M059J (cell line): ENCODE measurements at places on chromosomes 16 and 17. TPM values are rescaled to one million over a fixed set of nuclear protein-coding genes. Genes with fewer than 3 reads are reported as not detected.

- no peak for DNase-seq
Observed at GRCh38 chr17:65559461-65559803, 2.0 kb downstream of the AXIN2 start.

DNA sequence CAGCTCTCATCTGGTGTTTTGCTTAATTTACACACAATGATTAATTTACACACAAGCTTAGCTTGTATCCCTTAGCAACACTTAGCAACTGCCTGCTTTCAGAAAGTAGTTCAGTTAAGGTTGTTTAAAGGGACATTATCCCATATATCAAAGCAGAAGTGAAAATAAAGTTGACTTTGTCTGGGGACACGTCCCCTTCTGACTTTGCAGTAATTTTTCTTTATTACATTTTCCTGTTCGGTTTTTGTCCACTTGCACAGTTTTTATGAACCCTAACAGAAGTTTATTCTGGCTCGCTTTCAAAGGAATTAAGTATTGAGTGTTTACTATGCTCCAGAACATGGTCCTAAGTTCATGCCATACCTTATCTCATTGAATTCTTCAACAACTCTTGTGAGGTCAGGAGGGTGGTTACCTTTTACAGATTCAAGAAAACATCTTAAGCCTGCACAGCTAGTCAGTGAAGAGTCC lies 41.5 kb downstream of the ARHGAP44 start:
- DNase-seq: no peak

- DNase-seq: no peak
Observed at GRCh38 chr17:40602445-40603443, 37.5 kb upstream of the CCR7 start.

DNA sequence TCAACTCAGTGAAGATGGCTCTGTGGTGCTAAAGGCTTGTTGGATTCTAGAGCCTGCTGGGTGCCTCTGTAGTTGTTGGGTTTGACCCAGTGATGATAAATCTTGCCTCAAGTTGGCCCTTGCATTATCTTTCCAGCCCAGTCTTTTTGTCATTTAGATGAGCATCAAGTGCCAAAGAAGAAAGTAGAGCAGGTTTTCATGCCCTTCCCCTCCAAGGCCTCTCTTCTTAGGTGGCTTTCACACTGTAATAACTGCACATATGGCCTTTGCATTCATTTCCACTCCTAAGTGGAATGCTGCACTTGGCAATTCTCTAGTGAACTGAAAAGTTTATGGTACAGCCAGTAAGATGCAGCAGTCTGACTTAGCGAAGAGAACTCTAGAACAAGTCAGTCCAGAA lies 165.1 kb downstream of the PHKB start:
- DNase-seq: no peak

DNA sequence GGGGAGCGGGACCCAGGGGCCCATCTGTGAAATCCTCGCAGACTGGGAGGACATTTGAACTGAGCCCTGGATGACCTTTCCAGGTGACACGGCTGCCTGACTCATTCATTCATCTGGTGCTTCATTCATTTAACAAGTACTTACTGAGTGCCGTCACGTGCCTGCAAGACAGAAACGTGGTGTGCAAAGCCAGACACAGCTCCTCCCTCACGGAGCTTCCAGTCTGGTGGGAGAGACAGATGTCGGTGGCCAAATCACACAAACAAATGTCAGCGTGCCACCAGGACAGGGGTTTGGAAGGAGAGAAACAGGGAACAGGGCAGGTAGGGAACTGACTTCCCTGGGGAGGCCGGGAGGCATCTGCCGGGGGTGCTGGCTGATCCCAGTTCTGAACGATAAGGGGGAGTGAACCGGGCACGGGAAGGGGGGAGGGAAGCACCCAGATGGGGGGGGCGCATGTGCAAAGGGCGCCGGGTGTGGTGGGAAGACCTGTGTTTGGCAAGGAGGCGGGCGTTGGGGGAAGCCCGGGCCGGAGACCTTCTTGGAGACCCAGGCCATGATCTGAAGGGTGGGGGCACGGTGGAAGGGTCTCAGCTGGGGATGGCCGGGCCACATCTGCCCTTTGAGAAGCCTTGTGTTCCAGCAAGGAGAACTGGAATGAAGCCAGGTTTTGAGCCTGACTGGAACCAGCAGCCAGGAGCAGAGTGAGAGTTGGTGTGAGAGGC lies 93.6 kb upstream of the CIBAR2 start:
- peak; percentile 40 for DNase-seq

DNA sequence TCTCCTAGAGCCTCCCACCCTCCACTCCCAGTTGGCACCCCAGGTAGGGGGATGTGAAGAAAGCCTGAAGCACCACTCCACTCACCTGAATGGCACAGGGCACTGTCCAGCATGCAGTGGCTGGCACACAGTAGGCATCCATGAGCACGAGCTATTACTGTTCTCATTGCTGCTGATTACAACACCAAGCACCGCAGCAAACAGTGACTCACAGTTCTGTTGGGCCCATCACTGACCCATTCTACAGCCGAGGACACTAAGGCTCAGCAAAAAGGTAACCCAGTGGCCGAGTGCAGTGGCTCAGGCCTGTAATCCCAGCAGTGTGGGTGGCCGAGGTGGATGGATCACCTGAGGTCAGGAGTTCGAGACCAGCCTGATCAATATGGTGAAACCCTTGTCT lies 2.7 kb downstream of the ZSCAN10 start:
- no peak for DNase-seq

- no peak for DNase-seq
Observed at GRCh38 chr16:49623501-49624266, 232.2 kb downstream of the ZNF423 start.

DNA sequence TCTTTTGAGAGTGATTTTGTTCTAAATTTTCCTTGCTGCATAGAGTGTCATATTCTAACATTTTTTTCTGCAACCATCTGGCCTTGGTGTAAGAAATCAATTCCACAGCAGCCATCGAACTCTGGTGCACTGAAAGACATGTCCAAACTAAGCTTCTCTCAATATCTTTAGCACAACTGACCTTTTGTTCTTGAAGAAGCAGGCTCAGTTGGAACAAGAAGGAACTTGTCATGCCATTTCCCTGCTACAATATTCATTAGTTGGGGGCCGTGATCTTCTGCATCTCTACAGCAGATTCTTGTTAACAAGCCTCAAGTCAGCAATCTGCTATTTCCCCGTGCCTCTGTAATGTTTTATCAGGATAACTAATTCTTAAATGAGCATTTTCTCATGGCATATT lies 1305.6 kb downstream of the CDH11 start:
- DNase-seq: no peak

GRCh38 chr17:82371333-82372248 lies at the start of gene UTS2R:
UTS2R (plus strand) TSS chr17:82371765; CDS start chr17:82374325, 2,560 bp downstream.
- no peak for DNase-seq

DNA sequence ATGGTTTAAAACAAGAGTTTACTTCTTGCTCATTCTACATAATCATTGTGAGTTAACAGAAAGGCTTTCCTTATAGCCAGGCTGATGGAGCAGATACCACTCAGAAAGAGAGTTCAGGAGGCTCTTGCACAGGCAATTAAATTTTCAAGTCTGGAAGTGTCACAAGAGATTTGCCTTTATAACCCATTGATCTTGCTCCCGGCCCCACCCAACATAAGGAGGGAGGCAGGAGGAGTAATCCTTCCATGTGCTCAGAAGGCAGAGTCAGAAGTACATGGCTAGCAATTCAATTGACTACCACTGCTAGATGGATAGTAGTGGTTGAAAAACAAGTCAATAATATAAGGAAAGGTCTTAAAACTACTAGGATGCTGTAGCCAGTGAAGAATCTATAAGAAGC lies 346.3 kb upstream of the CDH11 start:
- no peak for DNase-seq

DNA sequence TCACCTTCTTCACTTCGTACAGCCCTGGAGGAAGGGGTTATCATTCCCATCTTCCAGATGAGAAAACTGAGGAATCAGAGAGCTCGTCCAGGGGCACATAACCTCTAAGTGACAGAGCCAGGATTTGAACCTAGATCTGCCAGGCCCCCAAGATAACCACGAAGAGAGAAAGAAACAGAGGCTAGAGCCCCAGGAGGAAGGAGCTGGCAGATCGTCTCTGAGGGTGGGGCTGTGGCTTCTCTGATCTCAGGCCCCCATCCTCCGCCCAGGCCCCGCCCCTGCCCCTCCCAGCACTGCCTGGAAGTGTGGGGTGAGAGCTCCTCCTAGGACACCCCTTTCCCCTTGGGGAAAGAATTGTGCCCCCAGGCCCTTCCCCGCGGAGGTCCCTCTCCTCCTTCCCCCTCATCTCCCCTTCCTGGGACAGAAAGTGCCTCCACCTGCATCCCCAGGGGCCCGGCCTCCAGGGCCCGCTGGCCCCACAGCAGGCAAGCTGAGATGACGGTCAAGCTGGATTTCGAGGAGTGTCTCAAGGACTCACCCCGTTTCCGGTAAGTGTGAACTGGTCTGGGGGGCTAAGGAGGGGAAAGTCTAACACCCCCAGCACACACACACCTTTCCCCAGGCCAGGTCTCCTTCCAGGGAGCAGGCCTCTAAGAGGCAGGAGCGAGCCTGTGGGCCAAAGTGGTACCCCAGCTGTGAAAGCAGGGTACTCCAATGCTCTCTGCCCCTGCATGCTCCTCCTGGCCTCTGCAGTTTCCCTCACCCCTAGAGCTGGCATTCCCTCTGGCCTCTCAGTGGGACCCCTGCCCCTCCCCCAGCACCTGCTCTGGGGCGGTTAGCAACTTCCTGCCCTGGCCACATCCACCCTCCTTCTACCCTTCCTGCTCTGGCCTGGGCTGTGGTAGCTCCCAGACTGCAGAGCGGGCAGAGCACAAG lies at the start of gene ACAP1:
Gene ACAP1, plus strand, starts transcription at position 290 of the 936 bp plus-strand sequence. Its CDS starts 206 bp downstream, at position 496.
- DNase-seq: no peak

DNA sequence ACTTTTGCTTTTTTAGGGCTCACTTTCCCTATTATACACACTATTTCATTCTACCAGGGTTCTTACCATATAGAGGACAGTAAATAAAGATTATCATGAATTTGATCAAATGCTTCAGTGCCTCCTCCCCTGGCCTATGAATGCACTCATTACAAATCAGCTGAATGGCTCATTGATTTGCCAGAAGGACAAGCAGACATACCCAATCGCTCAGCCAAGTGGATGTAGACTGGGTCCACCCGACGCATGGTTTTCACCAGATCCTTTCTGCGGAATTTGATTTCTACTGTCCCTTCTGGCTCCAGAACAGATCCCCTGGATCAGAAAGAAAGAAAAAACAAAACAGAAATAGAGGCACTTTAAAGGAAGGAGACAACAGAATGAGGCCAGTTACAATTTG lies 162.6 kb downstream of the AATF start:
- DNase-seq: no peak

GRCh38 chr17:45251931-45252330 lies 10.0 kb downstream of the SPATA32 start:
- no peak for DNase-seq

GRCh38 chr17:59047616-59048015 lies 59.1 kb downstream of the TRIM37 start:
- no peak for DNase-seq

DNA sequence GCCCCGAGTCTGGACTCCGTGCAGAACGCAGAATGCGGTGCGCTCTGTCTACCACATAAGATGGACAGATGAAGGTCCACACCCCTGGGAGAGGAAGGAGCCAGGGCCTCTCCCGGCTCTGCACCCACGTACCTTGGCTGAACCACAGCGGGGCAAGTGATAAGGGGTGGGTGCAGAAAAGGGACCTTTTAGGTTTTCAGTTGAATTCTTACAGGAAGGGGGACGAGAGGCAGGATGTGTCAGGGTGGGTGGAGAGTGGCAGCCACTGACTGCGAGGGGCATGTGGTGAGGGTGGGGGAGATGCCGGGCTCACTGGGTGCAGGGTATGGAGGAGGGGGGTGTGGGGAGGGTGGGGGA lies 372 bp downstream of the CD300A start:
- DNase-seq: no peak

DNA sequence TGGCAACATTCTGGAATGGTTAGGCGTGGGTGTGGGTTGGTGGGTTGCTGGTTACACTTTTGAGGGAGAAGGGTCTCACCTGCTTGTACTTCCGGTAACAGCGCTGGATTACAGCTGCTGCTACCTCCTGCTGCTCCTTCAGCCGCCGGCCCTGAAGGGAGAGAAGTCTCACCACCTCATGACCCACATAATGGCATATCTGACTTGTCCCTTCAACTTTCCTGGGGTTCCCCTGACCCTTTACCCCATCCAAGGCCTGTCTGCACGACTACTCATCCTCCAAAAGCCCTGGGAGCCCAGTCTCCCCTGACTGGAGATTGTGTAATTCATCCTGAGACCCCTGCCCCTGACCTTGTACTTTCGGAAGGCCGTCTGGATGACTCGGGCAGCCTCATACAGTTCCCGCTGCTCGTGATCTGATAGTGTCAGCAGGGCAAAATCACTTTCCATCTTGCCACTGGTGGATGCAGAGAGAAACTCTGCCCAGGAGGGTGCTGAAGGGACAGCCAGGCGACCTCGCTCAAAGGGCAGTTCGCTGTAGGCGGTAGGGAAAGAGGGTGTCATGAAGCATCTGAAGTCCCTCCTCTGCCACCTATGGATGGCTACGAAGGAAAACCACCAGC lies 2.0 kb upstream of the SPAG7 start:
- DNase-seq: no peak

GRCh38 chr17:27808628-27809027 lies 8.3 kb upstream of the NOS2 start:
- no peak for DNase-seq

GRCh38 chr17:47279062-47279801 lies 25.6 kb downstream of the ITGB3 start:
- peak; percentile 100 for DNase-seq

- peak; percentile 51 for DNase-seq
Observed at GRCh38 chr17:350706-351448, 1.7 kb downstream of the RPH3AL start.

GRCh38 chr16:75256059-75256571 lies 4.7 kb upstream of the BCAR1 start:
- no peak for DNase-seq

GRCh38 chr17:28396635-28397239 lies 9.3 kb downstream of the SLC46A1 start:
- peak; percentile 11 for DNase-seq

- DNase-seq: peak; percentile 74
Observed at GRCh38 chr16:5504064-5504781, 406.6 kb upstream of the EEF2KMT start.

DNA sequence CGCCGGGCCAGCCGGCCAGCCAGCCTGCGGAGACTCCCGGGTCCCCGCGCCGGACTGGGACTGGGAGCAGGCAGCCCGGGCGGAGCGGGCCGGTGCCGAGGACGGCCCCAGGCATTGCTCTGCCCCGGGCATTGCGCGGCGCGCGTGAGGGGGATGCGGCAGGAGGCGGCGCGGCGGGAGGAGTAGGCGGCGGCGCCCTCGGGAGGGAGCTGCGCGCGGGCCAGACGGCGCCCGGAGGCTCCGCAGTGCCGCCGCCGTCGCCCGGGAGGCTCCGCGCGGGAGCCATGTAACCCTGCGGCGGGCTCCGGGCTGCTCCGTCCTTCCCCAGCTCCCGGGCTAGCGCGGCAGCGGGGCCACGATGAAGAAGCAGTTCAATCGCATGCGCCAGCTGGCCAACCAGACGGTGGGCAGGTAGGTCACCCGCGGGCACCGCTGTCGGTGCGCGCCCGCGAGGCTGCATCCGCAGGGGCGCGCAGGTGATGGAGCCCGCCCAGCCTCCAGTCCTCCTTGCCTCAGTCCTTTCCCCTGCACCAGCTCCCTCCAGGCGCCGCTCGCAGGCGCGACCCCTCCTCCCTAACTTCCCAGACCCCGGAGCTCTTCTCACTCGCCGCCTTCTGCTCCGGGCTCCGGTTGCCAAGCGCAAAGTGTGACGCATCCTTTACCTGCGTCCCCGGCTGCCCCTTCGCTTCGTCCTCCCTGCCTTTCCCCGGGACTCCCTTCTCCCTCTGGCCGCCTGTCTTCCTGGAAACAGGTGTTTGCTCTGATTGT lies at the start of gene ARHGAP44:
Gene ARHGAP44, plus strand, starts transcription at position 18 of the 768 bp plus-strand sequence. Its CDS starts 341 bp downstream, at position 359.
- no peak for DNase-seq

The KRT32 gene
- 0.05 TPM in 1 of 2 replicates, not detected in the other for total RNA-seq

The TEX14 gene
- not detected in 2 replicates for total RNA-seq

The FSCN2 gene
- 0.69 TPM in 1 of 2 replicates, not detected in the other for total RNA-seq

The ACAP1 gene
- not detected in 2 replicates for total RNA-seq

The PRM1 gene
- total RNA-seq: not detected in 2 replicates

The RNF112 gene
- total RNA-seq: 0.39 TPM in 1 of 2 replicates, not detected in the other

The TOX3 gene
- not detected in 2 replicates for total RNA-seq
